Astrocyte (in vitro differentiated cells and primary cell): ENCODE measurements at places on chromosomes 7 and 10.

DNA sequence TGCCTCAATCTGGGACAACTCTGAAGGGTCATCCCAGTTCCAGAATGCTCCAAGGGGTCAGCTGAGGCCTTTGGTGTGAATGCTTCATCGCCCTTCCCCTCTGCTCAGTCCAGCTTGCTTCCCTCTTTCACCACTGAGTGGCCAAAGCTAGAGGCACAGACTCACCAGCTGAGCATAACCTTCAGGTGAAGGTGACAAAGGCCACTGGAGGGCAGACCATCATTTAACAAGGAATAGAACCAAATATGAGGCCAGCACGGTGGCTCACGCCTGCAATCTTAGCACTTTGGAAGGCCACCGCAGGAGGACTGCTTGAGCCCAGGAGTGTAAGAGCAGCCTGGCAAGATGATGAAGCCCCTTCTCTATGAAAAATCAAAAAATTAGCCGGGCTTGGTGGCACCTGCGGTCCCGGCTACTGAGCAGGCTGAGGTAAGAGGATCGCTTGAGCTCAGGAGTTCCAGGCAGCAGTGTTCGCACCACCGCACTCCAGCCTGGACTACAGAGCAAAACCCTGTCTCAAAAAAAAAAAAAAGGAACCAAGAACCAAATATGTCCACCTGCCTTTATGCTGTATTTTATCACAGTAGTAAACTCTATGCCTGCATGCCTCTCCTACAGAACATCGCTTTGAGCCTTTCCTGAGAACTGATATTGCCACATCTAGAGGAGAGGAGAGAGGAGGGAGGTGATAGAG lies 13.4 kb downstream of the PRKAG2 start:
- DNase-seq = no peak
- no peaks in the 10 kb centered on the region for H3K4me1 ChIP-seq
- H3K27ac ChIP-seq = no peak overlapping the region

GRCh38 chr7:130732980-130733930 lies 752 bp downstream of the KLF14 start:
- no peak overlapping the region for H3K27ac ChIP-seq
- peak overlapping the region; percentile 40 for H3K4me3 ChIP-seq
- H3K36me3 ChIP-seq = no peaks in the 10 kb centered on the region
- DNase-seq = no peak
- peaks cover 4% of the 10 kb centered on the region for H3K4me1 ChIP-seq

GRCh38 chr7:114450431-114450830 lies 35.8 kb downstream of the FOXP2 start:
- no peak overlapping the region for H3K27ac ChIP-seq

DNA sequence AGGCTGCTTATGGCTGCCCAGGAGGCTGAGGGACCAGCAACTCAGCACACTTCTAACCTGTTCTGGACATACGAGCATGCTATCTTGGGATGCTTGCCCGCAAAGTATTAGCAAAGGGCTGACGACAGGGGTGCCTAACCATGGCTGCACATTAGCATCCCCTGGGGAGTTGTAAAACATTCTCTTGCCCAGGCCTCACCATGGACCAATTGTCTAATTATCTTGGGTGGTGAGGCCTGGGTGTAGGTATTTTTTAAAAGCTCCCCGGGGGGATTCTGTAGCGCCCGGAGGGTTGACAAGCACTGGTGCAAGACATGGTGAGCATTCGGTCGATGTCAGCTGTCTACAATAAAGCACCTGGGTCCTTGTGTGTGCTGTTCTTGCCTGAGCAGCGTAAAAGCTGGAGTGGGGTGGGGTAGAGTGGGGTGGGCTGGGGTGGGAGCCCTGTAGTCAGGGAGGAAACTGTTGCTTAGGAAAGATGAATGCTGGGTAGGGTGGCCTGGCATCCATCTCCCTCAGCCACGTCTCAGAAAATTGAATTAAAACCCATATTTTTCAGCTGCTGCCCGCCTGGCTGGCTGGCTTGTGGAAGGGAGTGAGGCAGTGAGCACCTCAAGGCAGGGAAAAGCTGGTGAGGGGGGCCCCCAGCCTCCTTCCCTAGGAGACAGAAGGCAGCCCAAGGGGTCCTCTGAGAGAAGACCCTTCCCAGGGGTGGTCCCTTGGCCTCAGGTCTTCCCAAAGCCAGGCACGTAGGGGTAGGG lies 2.9 kb upstream of the ADCYAP1R1 start:
- H3K27me3 ChIP-seq = peaks cover 38% of the 10 kb centered on the region
- H3K4me3 ChIP-seq = no peak overlapping the region
- no peak overlapping the region for H3K27ac ChIP-seq
- H3K4me1 ChIP-seq = no peaks in the 10 kb centered on the region
- H3K36me3 ChIP-seq = no peaks in the 10 kb centered on the region

GRCh38 chr7:98252425-98253054 lies 508 bp upstream of the TECPR1 start:
- H3K4me3 ChIP-seq = peak overlapping the region; percentile 79
- no peaks in the 10 kb centered on the region for H3K27me3 ChIP-seq
- no peaks in the 10 kb centered on the region for H3K36me3 ChIP-seq
- H3K27ac ChIP-seq = peak overlapping the region; percentile 25
- DNase-seq = no peak

GRCh38 chr10:50522908-50523307 lies 100.8 kb downstream of the SGMS1 start:
- H3K4me1 ChIP-seq = no peaks in the 10 kb centered on the region
- H3K36me3 ChIP-seq = no peaks in the 10 kb centered on the region
- DNase-seq = no peak
- no peak overlapping the region for H3K27ac ChIP-seq
